Nucleus accumbens (tissue), 56 donors: ENCODE measurements at places on chromosomes 12 and 14.

GRCh38 chr12:24600996-24601395 lies 347.9 kb downstream of the BCAT1 start:
- no peak for DNase-seq

DNA sequence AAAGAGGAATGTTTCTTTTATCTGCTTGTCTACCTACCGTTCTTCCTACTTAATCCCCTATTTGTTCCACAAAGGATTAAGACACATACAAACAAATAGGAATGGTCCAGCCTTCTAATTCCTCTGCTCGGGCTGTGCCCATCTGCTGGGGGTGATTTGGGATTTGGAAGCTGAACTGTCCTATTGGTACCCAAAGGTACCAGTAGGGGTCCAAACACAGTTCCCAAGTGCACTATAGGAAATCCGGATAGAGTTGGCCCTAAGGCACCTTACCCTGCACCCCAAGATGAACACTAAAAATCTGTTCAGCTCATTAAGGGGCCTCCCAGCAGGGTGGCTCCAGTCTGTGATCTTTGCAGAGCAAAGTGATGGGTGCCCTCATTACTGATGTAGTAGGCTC lies 566.9 kb downstream of the NRXN3 start:
- no peak for DNase-seq

- no peak for DNase-seq
Measured at GRCh38 chr12:109116611-109116949, 193 bp downstream of the ACACB start.

GRCh38 chr12:104280717-104281458 lies 22.7 kb upstream of the EID3 start:
- no peak for DNase-seq

DNA sequence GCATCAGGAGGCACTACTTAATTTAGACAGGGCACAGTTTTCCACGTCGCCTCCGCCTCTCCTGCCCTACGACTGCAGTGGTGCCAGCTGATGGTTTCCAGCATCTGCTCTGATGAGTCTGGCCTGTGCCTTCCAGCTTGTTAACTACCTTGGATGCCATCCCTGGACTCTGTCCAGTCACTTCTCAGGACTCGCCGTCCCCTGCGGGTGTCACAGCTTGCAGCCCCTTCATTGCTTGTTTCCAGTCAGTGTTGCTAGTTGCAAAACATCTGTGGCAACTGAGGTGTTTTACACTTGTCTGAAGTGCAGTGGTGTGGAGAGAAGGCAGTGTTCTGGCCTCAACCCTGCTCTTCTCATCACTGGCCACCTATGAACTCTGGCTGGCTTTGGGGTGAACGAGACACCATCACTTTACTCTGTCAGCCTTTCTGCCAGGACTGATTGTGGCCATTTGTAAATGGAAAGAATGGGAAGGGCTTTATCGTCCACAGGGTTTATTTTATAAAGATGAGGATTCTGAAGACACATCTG lies 8.3 kb downstream of the ADGRD1 start:
- DNase-seq, result no peak

- no peak for DNase-seq
Measured at GRCh38 chr12:80099259-80099658, at the start of gene OTOGL. Gene OTOGL (plus strand): TSS chr12:80099537. CDS start chr12:80209432, 109,895 bp downstream.

- no peak for DNase-seq
Measured at GRCh38 chr14:21668377-21668776, 5.2 kb downstream of the OR4E1 start.
